ENCODE measurements at places on chromosomes 1 and 21. TPM values are rescaled to one million over a fixed set of nuclear protein-coding genes. Genes with fewer than 3 reads are reported as not detected.

Gene ZNF670
- total RNA-seq: 1.2 TPM

Gene KIF2C
- 27.3 TPM for total RNA-seq

Gene LCE1E
- total RNA-seq: not detected

Gene RBM11
- not detected for total RNA-seq

Gene OR2L3
- total RNA-seq: not detected

Gene GPR25
- not detected for total RNA-seq
